Activated CD8-positive, alpha-beta memory T cell treated with anti-CD3 and anti-CD28 coated beads, Interleukin-2, amount 10 ng/mL, durations not matched to agents 7 days and 5 days (primary cell): ENCODE measurements at places on chromosomes 7 and 10. TPM values are rescaled to one million over a fixed set of nuclear protein-coding genes. Genes with fewer than 3 reads are reported as not detected.
A peak's percentile ranks its signal among the peaks of the same experiment; 100 is the strongest.

DNA sequence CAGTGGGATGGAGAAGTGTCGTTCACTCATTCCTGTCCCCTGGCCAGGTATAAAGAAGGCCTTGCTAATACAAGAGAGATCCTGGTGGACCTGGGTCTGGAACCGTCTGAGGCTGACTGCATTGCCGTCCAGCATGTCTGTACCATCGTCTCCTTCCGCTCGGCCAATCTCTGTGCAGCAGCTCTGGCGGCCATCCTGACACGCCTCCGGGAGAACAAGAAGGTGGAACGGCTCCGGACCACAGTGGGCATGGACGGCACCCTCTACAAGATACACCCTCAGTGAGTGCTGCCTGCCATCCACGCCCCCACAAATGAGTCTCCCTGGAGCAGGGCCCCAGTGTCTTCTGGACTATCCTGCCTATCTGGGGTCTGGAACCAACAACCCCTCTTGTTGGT lies 27.2 kb downstream of the HKDC1 start:
- peaks cover 1% of the 10 kb centered on the region for H3K36me3 ChIP-seq
- no peak overlapping the region for H3K27ac ChIP-seq
- peaks cover 4% of the 10 kb centered on the region for H3K4me1 ChIP-seq

DNA sequence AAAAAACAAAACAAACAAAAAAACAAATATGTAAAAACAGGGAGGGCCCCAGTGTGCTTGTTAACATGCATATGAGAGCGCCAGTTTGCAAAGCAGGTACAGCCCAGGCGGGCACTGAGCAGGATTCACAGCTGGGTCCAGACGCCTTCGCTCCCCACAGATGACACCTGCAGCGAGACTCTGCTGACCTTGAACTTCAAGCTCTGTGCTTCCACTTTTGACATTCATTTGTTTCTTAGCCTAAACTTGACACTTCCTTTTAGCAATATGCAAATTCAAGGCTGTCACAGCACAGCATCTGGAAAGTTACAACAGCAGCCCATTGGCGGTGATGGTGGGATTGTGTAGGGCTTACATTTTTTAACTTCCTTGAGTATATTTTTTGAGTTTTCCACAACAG lies 88.8 kb upstream of the TNS3 start:
- H3K27ac ChIP-seq = no peak overlapping the region
- DNase-seq = no peak
- no peaks in the 10 kb centered on the region for H3K36me3 ChIP-seq
- no peak overlapping the region for H3K4me3 ChIP-seq
- H3K4me1 ChIP-seq = no peaks in the 10 kb centered on the region
- H3K27me3 ChIP-seq = no peaks in the 10 kb centered on the region

- peaks cover 3% of the 10 kb centered on the region for H3K36me3 ChIP-seq
- peaks cover 6% of the 10 kb centered on the region for H3K4me1 ChIP-seq
- no peak overlapping the region for H3K27ac ChIP-seq
- DNase-seq = no peak
These were observed 8.5 kb downstream of the SP8 start for GRCh38 chr7:20778063-20778721.

GRCh38 chr7:8384901-8385300 lies 48.5 kb upstream of the NXPH1 start:
- DNase-seq = no peak
- H3K27me3 ChIP-seq = peaks cover 17% of the 10 kb centered on the region
- H3K36me3 ChIP-seq = no peaks in the 10 kb centered on the region

- H3K36me3 ChIP-seq = no peaks in the 10 kb centered on the region
- no peaks in the 10 kb centered on the region for H3K27me3 ChIP-seq
- no peak for DNase-seq
These were observed 224.8 kb downstream of the DNAJB9 start for GRCh38 chr7:108794466-108794865.

- no peak overlapping the region for H3K27ac ChIP-seq
- H3K4me3 ChIP-seq = no peak overlapping the region
- DNase-seq = no peak
- no peaks in the 10 kb centered on the region for H3K27me3 ChIP-seq
- H3K4me1 ChIP-seq = no peaks in the 10 kb centered on the region
These were observed 337.5 kb upstream of the KCND2 start for GRCh38 chr7:119935418-119936025.

Gene ADAMTS14
- 0.19 TPM for total RNA-seq

Gene ASZ1
- not detected for total RNA-seq

DNA sequence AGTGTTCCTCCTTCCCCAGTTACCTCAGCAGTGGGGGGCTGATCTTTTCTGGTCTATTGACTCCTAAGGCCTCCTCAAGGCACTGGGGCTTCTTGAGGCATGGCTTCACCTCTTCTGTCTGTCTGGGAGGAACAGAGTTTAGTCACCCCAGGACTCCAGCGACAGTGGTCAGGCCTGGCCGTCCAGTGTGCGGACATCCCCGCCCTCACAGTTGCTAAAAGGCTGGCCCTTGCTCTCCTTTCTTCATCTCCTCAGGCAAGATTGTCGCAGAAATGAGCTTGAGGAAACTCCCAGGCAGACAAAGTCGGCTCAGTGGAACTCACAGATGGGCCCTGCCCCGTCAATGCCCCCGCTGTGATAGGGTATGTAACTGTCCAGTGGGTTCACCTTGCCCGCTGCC lies 7.0 kb upstream of the FFAR4 start:
- peak; percentile 28 for DNase-seq
- H3K4me1 ChIP-seq = no peaks in the 10 kb centered on the region
- H3K27ac ChIP-seq = no peak overlapping the region
- H3K4me3 ChIP-seq = no peak overlapping the region

Gene GIMAP6
- total RNA-seq = 54.6 TPM

Gene GPR85
- total RNA-seq = not detected

Gene JCAD
- 0.16 TPM for total RNA-seq

DNA sequence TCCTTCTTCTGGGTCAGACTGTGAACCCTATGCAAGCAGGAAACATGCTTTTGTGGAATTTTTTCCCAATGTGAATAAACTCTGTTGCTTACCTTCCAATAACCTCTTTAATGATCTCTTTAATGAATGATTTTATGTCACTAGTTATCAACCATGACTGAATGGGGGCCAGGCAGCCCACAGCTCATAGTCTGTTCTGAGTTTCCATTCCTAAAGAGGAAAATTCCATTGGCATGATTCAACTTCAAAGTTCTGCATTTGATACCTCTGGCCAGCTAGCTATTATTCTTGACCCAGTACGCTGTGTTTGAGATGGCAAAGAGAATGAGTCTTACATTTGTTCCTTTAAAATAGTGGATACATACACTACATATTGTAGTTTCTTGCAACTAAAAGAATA lies 867.8 kb upstream of the CELF2 start:
- H3K4me3 ChIP-seq = no peak overlapping the region
- no peak for DNase-seq
- no peak overlapping the region for H3K27ac ChIP-seq
- no peaks in the 10 kb centered on the region for H3K27me3 ChIP-seq
- H3K4me1 ChIP-seq = no peaks in the 10 kb centered on the region

Gene INHBA
- not detected for total RNA-seq

DNA sequence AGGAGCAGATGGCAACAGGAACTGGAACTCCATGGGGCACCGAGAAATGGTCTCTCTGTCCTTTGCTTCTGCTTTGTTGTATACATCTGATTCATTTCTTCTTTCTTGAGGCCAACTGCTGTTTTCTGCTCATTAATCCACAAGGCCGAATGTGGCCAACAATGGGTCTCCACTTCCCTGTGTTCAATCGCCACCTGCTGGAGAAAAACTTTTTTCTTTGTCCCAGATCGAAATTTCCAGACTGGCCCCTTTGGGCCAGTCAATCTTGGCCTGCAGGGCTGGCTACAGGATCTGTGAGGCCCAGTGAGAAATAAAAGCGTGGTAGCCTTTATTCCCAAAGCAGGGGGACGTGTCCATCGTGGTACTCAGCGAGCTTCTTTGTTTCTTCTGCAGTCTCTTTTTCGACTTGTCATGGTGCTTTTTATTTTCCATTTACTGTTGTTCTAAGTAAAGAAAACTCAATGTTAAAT lies 58.8 kb downstream of the PARP12 start:
- H3K27me3 ChIP-seq = no peaks in the 10 kb centered on the region
- H3K36me3 ChIP-seq = no peaks in the 10 kb centered on the region
- peak; percentile 53 for DNase-seq
- H3K4me1 ChIP-seq = peaks cover 3% of the 10 kb centered on the region
- no peak overlapping the region for H3K27ac ChIP-seq
- no peak overlapping the region for H3K4me3 ChIP-seq

Gene ANXA8
- total RNA-seq = 1.3 TPM

Gene ARHGEF5
- total RNA-seq = 5.6 TPM

Gene NEUROD6
- total RNA-seq = not detected

DNA sequence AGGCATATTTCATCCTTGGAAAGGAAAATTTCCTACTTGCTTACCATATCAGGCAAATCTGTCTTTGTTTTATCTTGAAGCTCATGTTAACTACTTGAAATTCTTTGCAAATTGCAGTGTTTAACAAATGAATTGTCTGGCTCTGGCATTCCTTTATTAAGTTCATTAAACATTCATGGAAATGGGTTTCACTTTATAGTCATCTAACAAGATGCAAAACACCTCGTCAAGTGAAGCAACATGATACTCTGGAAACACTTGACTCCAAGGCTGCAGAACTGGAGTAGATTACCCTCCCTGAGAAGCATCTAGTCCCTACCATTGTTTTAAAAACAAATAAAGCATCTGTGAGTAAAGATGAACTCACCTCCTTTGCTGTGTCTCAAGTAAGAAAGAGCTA lies 1086.9 kb downstream of the NRG3 start:
- DNase-seq = no peak
- H3K27me3 ChIP-seq = no peaks in the 10 kb centered on the region
- H3K36me3 ChIP-seq = no peaks in the 10 kb centered on the region
- no peak overlapping the region for H3K27ac ChIP-seq
- H3K4me3 ChIP-seq = no peak overlapping the region

DNA sequence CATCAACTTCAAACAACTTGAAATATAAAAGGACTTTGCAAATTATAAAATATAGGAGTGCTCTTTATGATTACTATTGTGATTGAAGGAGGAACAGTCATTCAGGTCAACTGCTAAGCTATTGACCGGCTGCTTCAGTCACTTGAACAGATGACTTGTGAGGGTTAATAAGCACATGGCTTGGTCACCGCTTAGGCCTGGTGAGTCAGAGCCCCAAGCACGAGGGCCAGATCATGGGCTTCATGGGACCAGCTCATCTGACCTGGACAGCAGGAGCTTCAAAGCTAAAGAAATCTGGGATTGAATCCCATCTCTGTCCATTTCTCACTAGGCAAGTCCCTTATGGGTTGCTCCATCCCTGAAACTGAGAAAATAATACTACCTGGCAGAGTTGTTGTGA lies 60.4 kb upstream of the ADO start:
- H3K4me3 ChIP-seq = no peak overlapping the region
- H3K36me3 ChIP-seq = no peaks in the 10 kb centered on the region
- H3K4me1 ChIP-seq = peaks cover 15% of the 10 kb centered on the region
- H3K27me3 ChIP-seq = no peaks in the 10 kb centered on the region
- no peak for DNase-seq

Gene TMEM196
- total RNA-seq = not detected
